ENCODE measurements at places on chromosomes 1 and 21.

DNA sequence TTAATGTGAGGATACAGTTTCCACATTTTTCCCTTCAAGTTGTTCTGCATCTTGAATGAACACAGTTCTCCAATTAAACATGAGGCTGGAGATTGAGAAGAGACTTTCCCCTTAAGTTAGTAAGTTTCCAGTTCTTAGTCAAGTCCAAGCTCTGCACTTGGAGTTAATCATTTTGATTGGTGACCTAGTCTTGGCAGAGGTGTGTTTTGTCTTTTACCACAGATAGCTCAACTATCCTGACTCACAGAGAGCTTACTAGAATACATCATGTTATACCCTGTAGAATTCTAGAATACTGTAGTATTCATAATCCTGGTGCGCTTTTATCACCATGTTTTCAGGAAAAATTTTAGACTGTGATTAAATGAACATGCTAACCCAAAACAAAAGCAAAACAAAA, 129.2 kb downstream of the CYYR1 start:
- no peak for DNase-seq

GRCh38 chr1:171898941-171899340, 57.6 kb downstream of the DNM3 start:
- DNase-seq = no peak

GRCh38 chr1:246629030-246629429, 62.8 kb downstream of the CNST start:
- DNase-seq = no peak

DNA sequence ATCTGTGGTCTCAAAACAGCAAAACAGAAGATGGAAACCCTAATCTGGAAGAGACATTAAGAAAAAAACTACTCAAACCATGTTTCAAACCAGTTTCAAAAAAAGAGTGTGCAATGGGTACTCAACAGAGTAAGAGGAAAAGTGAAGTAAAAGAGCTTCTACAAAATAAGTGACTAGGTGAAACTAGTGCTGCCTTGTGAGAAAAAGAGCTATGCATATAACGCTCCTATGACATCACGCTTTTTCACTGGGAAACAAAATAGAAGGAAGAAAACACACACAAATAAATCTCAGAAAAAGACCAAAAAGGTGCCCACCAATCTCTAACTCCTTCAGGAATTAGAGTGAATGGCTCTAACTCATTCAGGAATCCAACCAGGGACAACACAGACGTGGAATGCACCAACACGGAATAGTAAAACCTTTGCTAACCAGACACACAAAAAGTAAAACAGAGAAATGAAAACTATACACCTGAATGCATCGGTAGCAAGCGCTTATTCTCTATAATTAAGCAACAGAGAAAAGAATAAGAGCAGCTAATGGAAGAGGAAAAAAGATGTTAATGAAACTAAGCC, 1.3 kb downstream of the FOXJ3 start:
- no peak for DNase-seq

DNA sequence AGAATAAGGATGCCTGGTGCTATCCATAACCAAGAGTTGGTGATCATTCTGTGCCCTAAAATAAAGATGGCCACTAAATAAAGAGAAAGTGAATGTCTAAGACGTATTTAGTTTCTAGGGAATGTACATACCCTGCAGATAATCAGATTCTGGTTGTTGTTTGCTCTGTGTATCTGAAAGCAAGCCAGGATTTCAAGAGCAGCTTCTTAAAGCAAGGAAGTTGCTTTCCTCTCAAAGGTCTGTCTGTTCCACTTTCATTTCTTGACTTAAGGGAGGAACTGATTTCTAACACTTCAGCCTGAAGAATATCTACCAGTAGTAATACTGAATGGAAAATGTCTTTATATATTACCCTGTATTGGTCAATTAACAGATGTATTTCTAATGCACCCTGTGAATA, 88.8 kb downstream of the KIF1B start:
- no peak for DNase-seq

Data from activated CD4-positive, alpha-beta T cell treated with anti-CD3 and anti-CD28 coated beads, Interleukin-2, Interleukin-4, amounts not matched to agents 100 ng/mL and 50 ng/mL, durations not matched to agents 16 hours and 8 hours (primary cell).